AG20443 (cell line): ENCODE measurements at places on chromosomes 3 and 15.

DNA sequence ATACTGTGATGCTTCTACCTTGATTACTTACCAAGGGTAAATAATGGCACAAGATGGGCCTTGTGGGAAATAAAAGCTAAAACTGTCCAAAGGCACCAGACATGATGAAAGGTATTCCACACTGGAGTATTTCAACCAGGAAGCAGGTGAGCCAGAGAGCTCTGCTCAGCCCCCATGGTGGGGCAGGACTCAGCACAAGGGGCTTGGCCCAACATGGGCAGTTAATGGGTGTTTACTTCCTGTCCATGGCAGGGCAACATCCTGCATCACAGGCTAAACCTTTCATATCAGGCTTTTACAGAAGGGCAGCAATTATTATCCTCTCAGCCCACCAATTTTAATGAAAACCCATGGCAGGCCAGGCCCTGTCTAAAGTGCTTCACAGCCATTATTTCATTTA lies 38.2 kb downstream of the MAGI1 start:
- DNase-seq: no peak

DNA sequence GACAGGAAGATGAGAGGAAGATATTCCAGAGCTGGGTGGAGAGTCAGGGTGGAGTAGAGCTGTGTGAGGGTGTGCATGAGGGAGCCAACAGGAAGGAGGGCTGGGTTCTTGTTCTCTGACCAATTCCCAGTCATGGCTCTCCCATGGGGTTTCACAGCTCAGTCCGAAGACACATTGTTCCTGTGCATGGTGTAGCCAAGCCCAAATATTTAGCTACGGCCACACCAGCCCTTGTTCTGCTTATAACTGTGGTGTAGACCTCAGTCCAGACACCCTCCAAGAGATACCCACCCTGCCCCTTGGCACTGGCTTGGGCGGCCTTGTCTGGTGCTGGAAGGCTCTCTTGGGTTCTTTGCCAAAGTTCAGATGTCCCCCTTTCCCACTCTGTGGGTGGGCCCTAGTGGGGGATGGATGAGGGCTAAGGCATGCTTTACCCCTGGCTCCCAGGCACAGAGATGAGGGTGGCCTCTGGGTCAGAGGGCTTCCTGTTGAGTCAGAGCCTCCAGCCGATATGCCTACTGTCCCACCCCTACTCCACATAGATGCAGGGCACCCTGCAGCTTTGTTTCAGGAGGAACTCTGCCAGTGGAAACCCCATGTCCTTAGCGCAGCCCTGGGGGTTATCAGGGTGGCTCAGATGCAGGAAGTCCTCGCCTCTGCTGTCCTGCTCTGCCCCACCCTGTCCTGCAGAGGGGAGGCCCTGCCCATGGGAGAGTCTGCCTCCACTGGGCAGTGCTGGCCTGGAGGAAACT lies 271.2 kb upstream of the CTDSPL start:
- peak; percentile 36 for DNase-seq

GRCh38 chr3:143825513-143825912 lies 22.8 kb downstream of the SLC9A9 start:
- no peak for DNase-seq

- no peak for DNase-seq
Observed at GRCh38 chr3:32229565-32229964, 8.9 kb upstream of the CMTM8 start.

DNA sequence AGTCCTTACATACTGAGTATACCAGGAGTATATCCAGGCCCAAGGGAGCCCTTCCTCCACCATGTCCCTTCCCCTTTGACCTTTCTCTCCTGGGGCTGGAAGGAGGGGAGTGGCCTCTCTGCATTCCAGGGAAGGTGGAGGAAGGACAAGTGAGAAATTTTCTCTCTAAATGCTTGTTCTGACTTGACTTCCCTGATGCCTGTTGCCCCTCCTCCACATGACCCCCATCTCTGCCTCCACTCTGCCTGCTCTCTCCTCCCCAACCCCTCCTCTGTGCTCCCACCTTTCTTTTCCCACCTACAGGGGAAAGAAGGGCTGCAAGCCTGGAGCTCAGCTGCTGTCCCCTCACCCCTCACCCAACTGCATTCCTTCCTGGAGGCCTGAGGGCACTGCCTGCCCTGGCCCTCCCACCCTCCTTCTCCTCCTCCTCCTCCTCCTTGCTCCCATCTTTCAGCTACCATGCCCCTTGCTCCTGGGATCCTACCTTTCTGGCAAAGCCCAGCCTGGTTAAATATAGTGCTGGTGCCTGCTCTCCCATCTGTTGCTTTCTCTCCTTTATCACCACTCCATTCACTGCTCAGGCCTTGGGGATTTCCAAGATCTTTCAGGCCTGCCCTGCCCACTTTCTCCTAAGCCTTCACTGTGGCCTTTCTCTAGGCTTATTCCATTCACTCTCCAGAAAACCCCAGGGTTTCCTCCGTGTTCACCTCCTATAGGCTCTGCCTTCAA lies 8.5 kb upstream of the DAG1 start:
- peak; percentile 21 for DNase-seq
